ENCODE measurements at places on chromosomes 4 and X. TPM values are rescaled to one million over a fixed set of nuclear protein-coding genes. Genes with fewer than 3 reads are reported as not detected.

DNA sequence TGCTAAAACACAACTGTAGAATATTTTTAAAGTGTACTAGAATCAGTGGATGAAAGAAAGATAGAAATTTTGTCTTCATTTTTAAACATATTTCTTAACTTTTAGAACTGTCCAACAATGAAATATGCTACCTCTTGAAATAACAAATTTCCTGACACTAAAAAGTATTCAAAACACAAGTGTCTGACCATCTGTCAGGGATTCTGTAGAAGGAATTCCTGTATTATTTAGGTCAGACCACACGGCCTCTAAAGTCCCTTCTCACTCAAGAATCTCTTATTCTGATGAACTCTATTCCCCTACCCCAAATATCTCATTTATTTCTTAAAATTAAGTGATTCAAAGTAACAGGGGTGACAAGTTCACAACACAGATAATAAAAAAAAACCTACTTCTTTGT lies 99.1 kb downstream of the MAML3 start:
- DNase-seq, result no peak

GRCh38 chr4:82900066-82900410 lies 497 bp upstream of the THAP9 start:
- no peak for DNase-seq

DNA sequence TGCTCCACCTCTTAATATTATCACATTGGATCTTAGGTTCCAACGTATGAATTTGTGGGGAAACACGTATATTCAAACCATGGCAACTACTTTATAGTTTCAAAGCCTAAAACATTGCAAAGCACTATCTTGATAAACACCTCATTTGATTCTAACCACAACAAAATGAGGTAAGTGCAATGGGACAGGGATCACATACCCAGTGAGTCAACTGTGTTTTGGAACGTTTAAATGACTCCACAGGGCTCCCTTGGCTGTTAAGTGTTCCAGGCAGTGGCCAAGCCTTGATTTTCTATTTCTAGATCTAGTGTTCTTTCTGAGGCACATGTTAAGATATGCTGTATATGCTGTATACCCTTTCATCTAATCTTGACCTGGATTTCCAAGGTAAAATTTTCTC lies 54.5 kb upstream of the C1QTNF7 start:
- no peak for DNase-seq

- DNase-seq, result no peak
Observed at GRCh38 chr4:40506066-40506465, 123.6 kb downstream of the RBM47 start.

GRCh38 chr4:142656178-142656577 lies 189.9 kb downstream of the INPP4B start:
- no peak for DNase-seq

DNA sequence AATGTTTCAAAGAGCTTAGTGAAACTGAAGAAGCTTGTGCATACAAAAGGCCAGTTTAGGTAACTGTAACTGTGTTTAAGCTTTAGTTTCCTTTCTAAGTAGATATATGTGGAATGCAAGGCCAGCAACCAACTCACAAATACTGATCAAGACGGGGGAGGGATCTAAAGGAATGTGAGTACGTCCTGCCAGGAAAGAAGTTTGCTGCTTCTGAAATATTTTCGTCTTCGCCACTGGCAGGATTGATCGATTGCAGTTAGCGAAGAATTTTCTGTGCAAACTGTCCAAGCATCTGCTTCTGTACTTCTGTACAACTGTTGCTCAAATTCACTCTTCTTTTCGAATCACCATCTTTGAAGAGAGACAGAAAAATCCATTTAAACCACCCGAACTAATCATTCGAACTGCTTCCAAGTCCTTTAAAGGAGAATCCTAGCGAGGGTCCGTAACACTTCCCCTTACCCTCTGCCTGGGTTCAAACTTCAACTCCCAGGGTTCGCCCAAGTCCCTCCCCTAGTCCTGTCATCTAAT lies 373 bp upstream of the INTS6L start:
- DNase-seq, result no peak

- no peak for DNase-seq
Observed at GRCh38 chr4:65007841-65008439, 598.7 kb upstream of the TECRL start.

- DNase-seq, result no peak
Observed at GRCh38 chrX:20743046-20743445, 476.3 kb upstream of the RPS6KA3 start.

- no peak for DNase-seq
Observed at GRCh38 chrX:50814701-50815100, 707 bp upstream of the SHROOM4 start.

DNA sequence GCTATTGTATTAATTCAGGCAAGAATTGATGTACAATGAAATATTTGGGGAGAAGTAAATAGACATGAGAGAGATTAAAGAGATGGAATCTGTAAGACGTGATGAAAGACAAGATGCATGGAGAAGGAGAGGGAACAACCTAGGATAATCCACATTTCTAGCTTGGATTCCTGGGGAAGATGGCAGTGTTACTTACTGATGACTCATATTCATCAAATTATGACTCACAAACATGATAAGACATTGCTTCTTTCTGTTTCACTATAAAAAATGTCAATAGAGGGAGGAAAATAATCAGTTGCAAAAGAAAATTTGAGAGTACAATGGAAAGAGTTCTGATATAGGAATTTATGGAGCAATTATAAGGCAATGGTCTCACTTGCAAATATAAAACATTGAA lies 104.1 kb upstream of the BMP3 start:
- no peak for DNase-seq

DNA sequence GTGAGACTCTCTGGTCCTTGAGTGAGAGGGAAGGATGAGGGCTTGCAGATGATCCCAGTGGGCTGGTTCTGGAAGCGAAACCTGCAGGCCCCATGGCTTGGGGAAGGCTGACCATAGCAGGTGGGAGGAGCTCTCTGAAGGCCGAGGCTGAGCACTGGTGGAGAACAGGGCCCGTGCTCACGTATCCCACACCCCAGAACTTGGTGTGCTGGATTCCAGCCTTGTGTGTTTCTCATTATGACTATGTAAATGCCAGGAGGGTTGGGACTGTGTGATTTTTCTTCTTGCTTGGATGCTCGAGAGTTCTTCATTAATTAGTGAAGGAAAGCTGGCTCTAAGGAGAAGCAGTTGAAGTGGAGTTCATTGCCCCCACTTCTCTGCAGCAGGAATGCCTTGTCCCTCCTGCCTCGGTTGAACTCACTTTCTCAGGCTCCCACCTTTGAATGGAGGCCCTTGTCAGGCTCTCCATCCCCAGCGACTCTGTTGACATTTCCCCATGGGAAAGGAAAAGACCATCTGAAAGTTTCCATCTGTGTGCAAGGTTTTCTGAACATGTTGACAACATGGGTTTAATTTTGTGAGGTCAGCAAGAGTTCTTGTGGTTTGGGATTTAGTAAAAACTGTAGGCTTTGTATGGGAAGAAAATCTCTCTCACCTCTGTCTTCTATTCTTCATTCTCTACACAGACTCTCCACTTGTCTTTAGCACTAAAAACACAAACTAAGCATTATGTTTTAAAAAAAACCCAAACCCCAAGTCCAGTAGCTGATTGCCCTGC lies 57.7 kb downstream of the TBL1X start:
- DNase-seq, result no peak

- DNase-seq, result no peak
Observed at GRCh38 chrX:65574356-65574755, 39.8 kb upstream of the LAS1L start.

DNA sequence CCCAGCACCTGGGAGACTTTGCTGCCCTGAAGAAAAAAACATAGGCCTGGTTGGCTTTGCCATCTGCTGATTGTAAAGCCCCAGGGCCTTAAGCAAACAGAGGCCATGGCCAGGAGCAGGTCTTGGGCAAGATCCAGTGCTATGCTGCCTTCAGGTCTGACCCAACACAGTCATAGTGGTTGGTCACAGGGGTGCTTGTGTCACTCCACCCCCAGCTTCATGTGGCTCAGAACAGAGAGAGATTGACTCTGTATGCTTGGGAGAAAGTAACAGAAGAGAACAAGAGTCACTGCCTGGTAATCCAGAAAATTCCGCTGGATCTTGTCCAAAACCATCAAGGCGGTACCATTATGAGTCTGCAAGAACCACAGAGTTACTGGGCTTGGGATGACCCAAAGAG lies 24.4 kb upstream of the SMARCA5 start:
- DNase-seq, result no peak

DNA sequence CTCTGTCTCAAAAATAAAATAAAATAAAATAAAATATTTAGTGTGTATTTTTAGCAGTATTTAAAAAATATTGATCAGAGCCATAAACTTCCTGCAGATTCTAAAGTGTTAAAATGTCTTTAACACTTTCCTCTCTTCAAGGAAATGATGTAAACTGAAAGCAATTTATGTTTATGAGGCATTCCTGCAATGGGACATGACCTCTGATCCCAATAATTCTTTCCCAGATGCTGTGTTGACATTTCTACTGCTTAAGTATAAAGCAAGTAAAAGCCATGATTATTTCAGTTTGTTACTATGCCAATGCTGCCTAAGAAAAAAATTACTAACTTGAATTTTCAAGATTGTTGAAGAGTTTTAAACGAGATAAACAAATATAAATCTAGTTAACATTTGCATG lies 29.0 kb downstream of the COQ2 start:
- DNase-seq, result no peak

- DNase-seq, result no peak
Observed at GRCh38 chr4:162149644-162150043, 14.2 kb downstream of the FSTL5 start.

- no peak for DNase-seq
Observed at GRCh38 chr4:167435786-167436185, 201.5 kb upstream of the SPOCK3 start.

The RASL11B gene
- 2.4 TPM for total RNA-seq

The PRDM5 gene
- total RNA-seq, result 46.3 TPM

The SHISA3 gene
- total RNA-seq, result 47.9 TPM

The ARMCX2 gene
- 36.3 TPM for total RNA-seq
